CD4-positive, alpha-beta memory T cell (primary cell): ENCODE measurements at places on chromosomes 16 and 17. TPM values are rescaled to one million over a fixed set of nuclear protein-coding genes. Genes with fewer than 3 reads are reported as not detected.

Gene CORO6
- polyA plus RNA-seq = not detected

Gene GNGT2
- polyA plus RNA-seq = 8.2 TPM

DNA sequence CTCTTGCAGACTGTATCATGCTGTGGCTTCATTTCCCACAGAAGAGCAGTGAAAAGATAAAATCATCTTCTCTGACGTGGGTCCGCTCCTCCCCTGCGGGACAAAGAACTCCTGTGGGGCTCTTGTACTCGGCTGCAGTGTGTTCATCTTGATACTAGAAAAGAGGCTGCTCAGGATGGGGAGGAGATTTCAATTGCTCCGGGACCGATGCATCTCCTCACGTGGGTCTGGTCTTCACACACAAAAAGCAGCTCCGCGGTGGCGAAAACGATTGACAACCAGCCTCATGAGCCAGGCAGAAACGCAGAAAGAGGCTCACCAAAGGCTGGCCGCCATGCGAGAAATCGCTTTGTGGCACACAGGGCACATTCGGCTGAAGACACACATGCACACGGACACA, 14.4 kb upstream of the KCNJ18 start:
- no peak overlapping the region for H3K4me3 ChIP-seq
- no peaks in the 10 kb centered on the region for H3K36me3 ChIP-seq
- H3K4me1 ChIP-seq = no peaks in the 10 kb centered on the region
- no peaks in the 10 kb centered on the region for H3K27me3 ChIP-seq
- H3K27ac ChIP-seq = no peak overlapping the region

DNA sequence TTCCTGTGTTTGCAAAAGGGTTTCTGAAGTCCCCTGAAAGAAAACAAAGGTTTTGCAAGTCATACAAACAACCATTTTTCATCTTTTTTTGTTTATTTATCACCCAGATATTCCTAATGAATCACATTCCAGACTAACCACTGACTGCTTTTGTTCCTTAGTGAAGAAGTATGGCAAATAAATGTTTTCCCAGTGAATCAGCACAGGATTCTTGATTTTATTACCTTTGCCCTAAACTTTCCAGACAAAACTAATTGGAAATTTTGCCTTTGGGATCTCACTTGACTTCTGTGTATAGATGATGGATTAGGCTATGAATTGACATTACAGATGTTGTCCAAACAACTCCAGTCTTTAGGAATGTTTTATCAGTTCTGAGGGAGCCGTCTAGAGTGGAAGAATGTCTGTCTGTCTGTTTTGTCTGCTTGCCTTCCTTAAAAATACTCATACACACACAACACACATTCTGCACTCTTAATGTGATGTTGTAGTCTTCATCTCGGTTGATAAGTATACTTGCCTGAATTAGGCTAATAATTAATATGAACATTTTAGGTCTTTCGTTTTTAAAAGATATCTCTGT, 48.9 kb downstream of the VMP1 start:
- peaks cover 2% of the 10 kb centered on the region for H3K36me3 ChIP-seq
- no peak overlapping the region for H3K4me3 ChIP-seq
- peaks cover 28% of the 10 kb centered on the region for H3K4me1 ChIP-seq
